ENCODE measurements at places on chromosomes 6 and 20.

DNA sequence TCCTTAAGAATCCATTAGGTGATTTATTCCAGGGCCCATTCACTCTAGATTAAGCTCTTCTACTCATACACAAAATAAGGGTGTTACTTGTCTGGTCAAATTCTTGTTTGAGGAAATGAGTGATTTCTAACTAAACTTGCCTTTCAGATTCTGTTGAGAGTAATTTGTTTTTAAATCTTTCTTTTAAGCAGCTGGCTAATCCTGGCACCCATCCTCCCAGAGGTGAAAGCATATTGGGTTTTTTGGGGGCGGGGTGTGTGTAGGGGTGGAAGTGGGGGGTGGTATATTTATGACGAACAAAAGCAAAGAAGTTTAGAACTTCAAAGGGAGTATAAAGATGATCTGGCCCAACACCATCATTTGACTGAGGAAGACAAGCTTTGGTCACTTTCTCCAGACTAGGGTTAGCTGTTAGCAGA, 94.7 kb downstream of the RTN4IP1 start:
- no peak for DNase-seq

DNA sequence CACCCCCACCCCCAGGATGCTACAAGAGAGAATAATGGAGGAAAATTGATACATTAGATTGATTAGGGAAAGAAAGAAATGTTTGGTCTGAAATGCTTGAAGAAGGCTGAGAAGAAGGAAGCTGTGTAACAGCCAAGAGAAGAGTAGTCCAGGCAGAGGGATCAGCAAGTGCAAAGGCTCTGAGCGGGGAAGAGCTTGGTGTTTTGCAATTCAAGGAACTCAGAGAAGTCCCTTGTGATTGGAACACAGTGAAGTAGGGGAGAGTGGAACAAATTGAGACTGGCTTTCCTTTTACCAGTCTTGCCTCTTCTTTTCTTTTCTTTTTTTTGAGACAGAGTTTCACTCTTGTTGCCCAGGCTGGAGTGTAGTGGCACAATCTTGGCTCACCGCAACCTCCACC, 76.6 kb upstream of the CHD6 start:
- DNase-seq, result no peak

GRCh38 chr20:48195121-48195870, 410.0 kb upstream of the SULF2 start:
- no peak for DNase-seq

DNA sequence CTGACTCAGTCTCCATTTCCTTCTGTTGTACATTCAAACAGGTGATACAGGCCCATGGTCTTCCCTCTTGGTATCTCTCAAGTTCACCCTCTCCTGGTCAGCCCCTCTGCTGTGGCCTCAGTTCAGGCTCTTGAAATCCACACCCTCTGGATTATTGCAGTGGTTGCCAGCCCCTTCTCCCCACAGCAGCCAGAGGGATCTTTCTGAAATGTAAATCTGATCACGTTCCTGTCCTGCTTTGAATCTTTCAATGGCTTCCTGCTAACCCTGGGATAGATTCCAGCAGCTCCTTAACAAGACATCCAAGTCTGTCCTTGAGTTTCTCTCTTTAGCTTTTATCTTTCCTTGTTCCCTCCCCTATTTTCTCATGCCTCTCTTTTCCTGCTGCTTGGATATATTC, 22.2 kb downstream of the CHMP4B start:
- no peak for DNase-seq

DNA sequence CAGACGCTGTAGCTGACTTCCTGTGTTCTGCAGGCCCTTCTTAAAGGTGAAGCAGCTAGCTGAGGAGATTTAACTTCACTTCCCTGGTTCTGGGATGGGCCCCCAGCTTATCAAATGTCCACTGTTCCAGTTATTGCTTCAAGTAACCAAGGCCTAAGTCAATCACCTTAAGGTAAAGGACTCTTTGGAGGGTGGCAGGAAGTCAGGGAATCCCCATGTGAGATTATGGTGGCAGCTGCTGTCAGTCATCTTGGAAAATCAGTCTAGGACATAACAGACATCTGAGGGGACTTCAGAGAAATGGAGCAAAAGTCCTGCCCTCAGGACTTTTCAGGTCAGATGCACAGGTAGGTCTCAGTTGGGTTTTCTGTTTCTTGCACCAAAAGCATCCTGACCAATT, 3.8 kb downstream of the ELOVL5 start:
- DNase-seq, result no peak

DNA sequence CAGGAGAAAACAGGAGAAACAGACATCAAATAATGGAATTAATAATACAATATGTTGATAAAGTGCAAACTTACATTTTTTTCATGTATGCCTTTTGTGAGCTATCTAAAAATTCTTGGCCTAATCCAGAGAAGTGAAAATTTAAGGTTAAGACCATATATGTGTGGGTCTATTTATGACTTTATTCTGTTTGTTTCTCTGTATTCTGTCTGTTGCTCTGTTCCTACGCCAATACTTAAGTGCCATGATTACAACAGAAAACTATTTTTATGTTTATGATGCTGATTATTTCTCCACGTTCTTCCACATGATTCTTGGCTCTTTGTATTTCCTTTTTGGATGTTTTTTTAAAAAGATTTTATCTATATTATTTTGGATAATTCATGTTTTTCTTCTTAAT, 109.6 kb upstream of the MAP3K4 start:
- DNase-seq, result no peak

- no peak for DNase-seq
Measured at GRCh38 chr6:28653876-28654275, 128.2 kb downstream of the GPX5 start.

GRCh38 chr6:139265512-139266190, 26.1 kb downstream of the TXLNB start:
- DNase-seq, result no peak

- no peak for DNase-seq
Measured at GRCh38 chr6:130547723-130548122, 181.9 kb downstream of the TMEM200A start.

DNA sequence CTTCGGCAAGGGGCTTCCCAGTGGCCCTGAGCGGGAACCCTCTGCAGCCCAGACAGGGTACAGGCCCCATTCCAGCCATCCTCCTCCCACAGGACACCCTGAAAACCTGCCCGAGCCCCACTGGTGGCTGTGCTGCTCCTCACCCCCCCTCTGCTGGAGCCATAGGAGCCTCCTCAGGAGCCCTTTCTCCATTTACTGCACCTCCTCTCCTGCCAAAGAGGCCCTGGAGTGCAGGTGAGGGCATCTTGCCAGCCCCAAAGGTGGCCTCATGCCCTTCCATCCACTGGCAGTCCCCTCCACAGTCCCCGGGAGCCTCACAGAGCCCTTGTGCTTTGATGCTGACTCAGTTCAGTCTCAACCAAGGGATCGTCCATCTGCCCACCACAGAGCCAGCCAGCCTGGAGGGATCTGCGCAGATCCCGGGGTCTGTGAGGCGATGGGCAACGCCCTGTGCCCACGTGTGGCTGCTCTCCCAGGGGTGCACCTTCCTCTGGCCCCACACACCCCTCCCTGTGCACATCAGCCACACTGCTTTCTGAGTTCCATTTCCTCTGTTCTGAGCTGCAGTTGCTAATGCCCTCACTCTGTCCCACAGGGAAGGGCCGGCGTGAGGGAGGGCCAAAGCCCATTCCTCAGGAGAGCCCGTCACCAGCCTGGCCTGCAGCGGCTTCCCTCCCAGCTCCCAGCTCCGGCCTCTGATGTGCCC, 228.5 kb downstream of the DLL1 start:
- DNase-seq, result no peak

Measured in SIG-M5 (cell line).